Cerebellum (tissue), 4 donors: ENCODE measurements at places on chromosomes 11 and 22.

GRCh38 chr11:86251345-86251744 is 6.8 kb downstream of the EED start:
- no peak for DNase-seq

DNA sequence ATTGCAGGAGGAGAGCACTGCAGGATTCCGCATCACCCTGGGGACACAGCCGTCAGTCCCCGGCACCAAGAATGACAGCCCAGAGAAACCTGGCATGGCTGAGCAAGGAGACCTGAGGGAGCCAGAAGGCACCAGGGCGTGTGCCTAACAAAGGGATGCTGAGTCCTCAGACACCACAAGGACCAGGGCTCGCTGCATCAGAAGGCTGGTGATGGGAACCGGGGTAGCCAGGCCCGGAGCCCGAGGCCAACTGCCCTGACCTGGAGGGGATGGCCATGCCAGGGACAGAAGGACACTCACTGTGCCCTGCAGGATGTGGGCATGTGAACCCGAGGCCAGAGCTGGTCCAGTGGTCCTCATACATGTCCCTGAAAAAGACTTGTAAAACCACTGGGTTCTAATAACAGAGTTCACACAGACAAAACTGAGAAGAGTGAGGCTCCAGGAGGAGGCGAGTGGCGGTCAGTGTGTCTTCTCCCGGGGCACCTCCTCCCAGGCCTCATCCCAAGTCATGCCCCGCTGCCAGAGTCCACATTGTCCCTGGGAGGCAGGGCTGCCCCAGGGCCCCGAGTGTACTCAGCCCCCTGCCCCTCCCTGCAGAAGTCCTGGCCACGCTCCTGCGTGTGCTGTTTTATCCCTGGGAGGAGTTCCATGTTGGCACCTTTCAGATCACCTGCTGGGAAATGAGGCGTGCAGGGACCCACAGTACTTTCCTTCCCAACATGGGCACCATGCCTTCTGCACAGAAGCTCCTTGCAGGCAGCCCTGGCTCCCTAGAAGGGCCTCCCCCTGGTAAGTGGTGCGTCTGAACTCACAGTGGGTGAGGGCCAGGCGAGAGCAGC is 42.5 kb downstream of the TBX1 start:
- no peak for DNase-seq

- DNase-seq: no peak
Observed at GRCh38 chr22:48336339-48337060, 1491.2 kb downstream of the BRD1 start.

DNA sequence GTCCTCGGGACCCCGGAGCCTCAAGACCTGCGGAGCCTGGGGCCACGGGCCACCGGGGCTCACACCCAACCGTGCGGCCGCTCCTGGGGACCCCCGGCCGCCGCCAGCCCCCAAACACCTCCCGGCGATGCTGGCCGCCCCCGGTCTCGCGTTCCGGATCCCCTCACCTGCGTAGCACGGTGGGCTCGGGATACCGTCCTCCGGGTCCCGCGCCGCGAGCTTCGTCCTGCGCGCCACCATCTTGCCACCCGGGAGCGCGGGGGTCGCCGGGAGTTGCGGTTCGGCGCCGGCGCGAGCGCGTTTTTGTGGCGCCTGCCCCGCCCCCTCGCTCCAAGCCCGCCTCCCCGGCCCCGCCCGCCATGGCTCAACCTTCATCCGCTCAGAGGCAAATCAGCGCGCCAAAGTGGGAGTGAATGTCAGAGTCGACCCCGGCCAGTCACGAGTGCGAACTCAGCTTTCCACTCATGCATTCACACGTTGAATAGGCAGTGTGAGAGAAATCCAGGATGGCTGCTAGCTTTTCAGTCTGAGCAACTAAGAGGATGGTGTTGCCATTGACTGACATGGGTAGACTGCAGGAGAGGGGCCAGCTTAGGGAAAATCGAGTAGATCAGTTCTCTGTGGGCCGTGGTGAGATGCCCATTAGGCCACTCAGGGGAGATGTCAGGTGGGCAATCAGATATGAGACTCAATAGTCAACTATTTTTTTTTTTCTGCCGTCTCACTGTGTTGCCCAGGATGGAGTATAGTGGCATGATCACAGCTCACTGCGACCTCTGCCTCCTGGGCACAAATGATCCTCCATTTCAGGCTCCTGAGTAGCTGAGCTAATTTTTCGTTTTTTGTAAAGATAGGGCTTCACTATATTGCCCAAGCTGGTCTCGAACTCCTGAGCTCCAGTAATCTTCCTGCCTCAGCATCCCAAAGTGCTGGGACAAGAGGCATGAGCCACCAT is 28.3 kb downstream of the SERHL2 start:
- peak; percentile 82 for DNase-seq

DNA sequence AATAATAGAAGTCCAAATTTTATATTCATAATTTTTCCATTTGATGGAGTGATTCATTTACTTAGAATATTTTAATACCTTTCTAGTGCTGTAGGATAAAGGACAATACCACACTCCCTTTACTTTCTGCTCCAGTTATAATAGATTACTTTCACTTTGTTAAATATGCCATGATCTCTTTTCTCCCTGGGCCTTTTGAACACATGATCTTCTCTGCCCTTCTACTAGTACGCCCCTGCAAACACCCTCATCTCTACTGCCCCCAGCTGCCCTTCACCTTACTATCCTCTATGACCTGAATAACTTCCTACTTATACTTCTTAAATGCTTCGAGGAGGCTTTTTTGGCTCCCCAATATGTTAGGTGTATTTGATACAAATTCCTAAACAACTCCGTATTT is 177.3 kb downstream of the GUCY1A2 start:
- DNase-seq: no peak

DNA sequence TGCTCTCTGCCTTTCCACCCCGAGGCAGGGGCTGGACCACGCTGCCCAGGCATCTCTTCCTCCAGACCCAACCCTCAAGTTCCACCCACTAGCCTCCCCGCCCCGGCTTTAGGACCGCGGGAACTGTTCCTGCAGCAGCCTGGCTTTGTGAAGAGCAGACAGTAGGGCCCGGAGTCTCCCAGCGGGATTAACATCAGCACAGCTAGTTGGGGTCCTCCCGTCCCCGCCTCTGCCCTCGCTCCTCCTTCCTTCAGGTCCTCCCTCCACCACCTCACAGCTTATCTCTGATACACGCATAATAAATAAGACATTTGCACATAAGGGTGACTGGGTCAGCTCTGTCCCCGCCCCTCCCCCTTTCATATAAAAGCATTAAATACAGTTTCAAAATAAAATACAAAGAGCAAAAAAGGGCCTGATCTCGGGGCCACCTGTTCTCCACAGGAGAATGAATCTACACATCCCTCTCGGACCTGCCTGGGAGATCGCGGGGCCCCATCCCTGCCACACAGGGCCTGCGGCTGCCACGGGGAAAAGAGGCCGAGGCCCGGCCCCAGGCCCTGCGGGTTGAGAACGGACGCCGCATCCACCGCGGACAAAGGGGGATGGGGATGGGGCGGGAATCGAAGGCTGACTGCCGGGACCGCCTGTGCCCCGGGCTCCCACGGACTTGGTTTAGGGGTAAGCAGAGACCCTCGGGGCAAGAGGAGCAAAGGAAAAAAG is 6.5 kb downstream of the ZFTA start:
- no peak for DNase-seq

DNA sequence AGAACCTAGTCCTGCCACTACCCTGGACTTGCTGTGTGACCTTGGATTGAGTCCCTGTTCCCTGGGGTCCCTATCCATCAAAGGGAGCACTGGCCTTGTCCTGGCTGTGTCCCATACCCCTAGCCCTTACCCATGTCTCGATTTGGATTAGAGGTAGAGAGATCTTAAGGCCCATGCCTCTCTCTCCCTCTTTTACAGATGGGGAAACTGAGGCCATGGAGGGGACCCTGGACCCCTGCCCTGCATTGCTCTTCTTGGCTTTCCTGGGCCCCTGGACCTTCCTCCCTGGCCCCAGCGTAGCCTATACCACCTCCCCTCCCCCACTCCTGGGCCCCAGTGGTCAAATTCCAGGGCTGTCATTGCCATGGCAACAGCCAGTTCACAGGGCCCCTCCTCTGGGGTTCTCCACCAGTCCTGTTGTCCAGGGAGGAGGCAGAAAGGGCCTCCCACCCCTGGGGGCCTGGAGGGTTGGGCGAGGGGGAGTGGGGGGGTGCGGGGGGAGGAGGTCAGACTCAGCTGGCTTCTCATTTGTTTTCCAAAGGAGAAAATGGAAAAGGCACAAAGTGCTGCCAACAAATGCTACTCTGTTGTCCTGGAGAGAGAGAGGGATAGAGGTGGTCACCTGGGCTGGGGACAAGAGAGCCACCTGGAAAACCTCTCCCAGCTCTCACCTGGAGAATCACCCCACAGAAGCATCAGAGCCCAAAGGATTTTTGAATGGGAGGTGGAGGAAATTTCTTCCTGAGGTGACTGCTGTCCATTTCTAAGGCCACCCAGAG is 23.3 kb downstream of the ARHGEF17 start:
- no peak for DNase-seq

- no peak for DNase-seq
Observed at GRCh38 chr11:125271483-125272091, 107.0 kb downstream of the PKNOX2 start.

GRCh38 chr22:19987394-19988306 is 29.0 kb downstream of the ARVCF start:
- DNase-seq: no peak

- DNase-seq: no peak
Observed at GRCh38 chr11:36248436-36248835, 40.8 kb downstream of the COMMD9 start.

- no peak for DNase-seq
Observed at GRCh38 chr11:84790849-84791427, 836.2 kb downstream of the DLG2 start.

GRCh38 chr22:26199665-26200064 is 30.4 kb downstream of the SEZ6L start:
- no peak for DNase-seq

- no peak for DNase-seq
Observed at GRCh38 chr11:19735157-19735908, 22.7 kb downstream of the NAV2 start.

GRCh38 chr22:46639843-46640242 is 19.7 kb downstream of the GRAMD4 start:
- no peak for DNase-seq

DNA sequence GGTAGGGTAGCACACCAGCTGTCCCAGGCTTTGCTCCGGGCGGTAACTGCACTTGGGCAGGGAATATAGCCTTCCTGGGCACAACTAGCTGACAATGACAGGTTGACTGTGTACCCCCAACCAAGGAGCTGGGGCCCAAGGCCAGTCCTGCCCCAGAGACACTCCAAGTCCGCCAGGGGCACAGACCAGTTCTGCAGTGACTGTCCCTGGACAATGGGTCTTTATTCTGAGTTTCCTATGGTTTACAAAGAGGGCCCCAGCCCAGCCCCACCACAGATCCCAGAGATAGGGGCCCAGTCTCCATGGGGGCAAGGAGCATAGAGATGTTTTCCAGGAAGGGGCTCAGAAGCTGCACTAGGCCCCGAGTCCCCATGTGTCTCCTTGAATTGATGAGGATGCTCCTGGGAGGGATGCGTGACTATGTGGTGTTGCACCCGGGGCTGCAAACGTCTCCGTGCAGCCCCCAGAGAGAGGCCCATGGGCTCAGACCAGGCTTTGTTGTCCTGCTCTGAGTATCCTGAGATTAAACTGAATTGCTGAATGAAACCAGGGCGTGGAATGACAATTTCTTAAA is 48.4 kb downstream of the CD6 start:
- no peak for DNase-seq

GRCh38 chr22:44439356-44440223 is 58.4 kb downstream of the RTL6 start:
- no peak for DNase-seq

DNA sequence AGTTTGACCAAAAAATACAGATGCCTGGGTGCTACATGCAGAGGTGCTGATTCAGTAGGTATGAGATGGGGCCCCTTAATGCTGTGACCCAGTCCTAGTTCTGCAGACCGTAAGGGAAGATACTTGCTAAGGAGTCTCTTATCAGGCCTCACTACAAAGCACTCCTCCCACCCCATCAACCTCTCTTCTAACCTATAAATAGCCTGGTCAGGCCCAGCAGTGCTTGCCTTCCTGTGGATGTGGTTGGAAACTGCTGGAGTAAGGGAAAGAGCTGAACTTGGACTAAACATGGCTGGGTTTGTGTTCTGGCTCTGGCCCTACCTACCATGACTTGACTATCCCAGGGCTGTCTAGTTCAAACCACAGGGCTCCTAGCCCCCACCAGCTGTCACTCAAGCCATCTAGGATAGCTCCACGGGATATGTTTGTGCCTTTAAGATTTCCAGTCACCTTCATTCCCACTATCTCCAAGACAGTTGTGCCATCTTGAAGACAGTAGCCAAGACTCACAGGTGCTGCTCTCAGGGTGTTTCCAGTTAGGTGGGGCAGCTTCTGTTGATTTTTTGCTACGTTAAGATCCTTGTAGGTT is 9.5 kb upstream of the DKK3 start:
- no peak for DNase-seq

DNA sequence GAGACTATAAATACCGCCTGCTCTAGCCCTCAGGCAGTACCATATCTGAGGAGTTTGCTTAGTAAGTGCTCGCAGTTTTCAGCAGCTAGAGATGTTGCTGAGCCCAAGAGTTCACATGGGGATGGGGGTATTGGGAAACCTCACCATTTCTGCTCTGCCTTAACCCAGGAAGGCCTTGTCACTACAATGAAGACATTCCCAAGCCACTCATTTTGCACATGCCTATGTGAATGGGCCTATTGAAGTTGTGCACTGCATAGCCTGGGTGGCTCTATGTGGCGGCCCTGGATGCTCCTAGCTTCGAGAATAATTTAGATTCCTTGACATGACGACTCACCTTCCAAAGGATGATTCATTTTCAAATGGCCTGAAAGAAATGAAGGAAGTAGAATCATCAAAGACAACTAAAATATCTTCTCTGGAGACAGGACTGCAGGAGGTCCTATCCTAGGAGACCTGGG is 163.4 kb downstream of the ADAMTS15 start:
- no peak for DNase-seq

DNA sequence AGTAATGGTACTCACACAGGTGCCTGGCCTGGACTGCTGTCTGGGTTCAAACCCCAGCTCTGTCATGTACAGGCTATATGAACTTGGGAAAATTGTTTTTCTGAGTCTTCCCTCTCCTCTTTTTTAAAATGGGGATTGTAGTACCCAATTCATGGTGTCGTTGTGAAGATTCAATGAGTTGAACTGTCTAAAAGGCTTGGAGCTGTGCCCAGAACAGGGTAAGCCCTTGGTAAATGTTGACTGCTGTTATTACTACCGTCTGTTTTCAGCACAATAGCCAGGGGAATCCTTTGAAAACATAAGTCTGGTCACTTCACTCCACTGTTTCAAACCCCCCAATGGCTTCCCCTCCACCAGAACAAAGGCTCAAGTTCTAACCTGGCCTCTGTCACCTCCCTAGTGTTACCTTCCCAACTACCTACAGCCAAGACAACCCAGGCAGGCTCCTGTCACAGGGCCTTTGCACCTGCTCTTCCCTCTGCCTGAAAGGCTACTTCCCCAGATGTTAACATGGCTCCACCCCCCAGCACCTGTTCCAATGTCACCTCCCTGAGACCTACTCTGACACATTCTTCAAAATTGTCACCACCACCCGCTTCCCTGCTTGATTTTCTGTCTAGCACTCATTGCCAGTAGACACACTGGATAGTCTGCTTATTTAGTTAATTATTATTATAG is 152.8 kb downstream of the CHST1 start:
- DNase-seq: no peak
